Smooth muscle cell of the pulmonary artery (primary cell): ENCODE measurements at places on chromosomes 12 and 14. TPM values are rescaled to one million over a fixed set of nuclear protein-coding genes. Genes with fewer than 3 reads are reported as not detected.

AGAP2 gene
- 0.17 and 0.20 TPM in 2 replicates for total RNA-seq

GNB3 gene
- total RNA-seq, result 2.0 and 3.2 TPM in 2 replicates

B4GALNT3 gene
- total RNA-seq, result 0.13 and 0.36 TPM in 2 replicates

NID2 gene
- total RNA-seq, result 183 and 734 TPM in 2 replicates

MAGOHB gene
- 18.1 and 20.1 TPM in 2 replicates for total RNA-seq

FBXL14 gene
- 13.6 and 21.1 TPM in 2 replicates for total RNA-seq

PTHLH gene
- 1.6 and 6.1 TPM in 2 replicates for total RNA-seq

GRIP1 gene
- total RNA-seq, result 0.26 and 0.33 TPM in 2 replicates

SMOC1 gene
- 0.26 and 12.9 TPM in 2 replicates for total RNA-seq

AQP2 gene
- total RNA-seq, result 0.07 TPM in 1 of 2 replicates, not detected in the other

GNPTAB gene
- total RNA-seq, result 46.3 and 65.9 TPM in 2 replicates

PIWIL1 gene
- not detected in 2 replicates for total RNA-seq

FBXO21 gene
- total RNA-seq, result 114 and 118 TPM in 2 replicates

HOTAIR gene
- not detected in 2 replicates for total RNA-seq

TTC5 gene
- 16.2 and 17.1 TPM in 2 replicates for total RNA-seq

SLC22A17 gene
- total RNA-seq, result 31.1 and 46.3 TPM in 2 replicates

ANO4 gene
- 0.26 and 1.2 TPM in 2 replicates for total RNA-seq

RDH12 gene
- total RNA-seq, result not detected in 2 replicates

PROX2 gene
- total RNA-seq, result not detected in 2 replicates

FAM186B gene
- 0.20 and 0.40 TPM in 2 replicates for total RNA-seq

GALNT6 gene
- total RNA-seq, result 11.6 and 105 TPM in 2 replicates

PSMA3 gene
- total RNA-seq, result 68.9 and 83.9 TPM in 2 replicates

DHH gene
- 0.07 and 0.13 TPM in 2 replicates for total RNA-seq

KCNH3 gene
- total RNA-seq, result 0.26 and 0.33 TPM in 2 replicates

SLCO1A2 gene
- total RNA-seq, result not detected in 2 replicates

PPP1CC gene
- total RNA-seq, result 47.4 and 70.4 TPM in 2 replicates

C12orf76 gene
- 24.8 and 33.5 TPM in 2 replicates for total RNA-seq

PLD4 gene
- 0.07 and 0.13 TPM in 2 replicates for total RNA-seq

TMPRSS12 gene
- total RNA-seq, result not detected in 2 replicates

NOS1 gene
- total RNA-seq, result not detected in 2 replicates

CEBPE gene
- total RNA-seq, result not detected in 2 replicates

GLIPR1L1 gene
- not detected in 2 replicates for total RNA-seq

PPP1R36 gene
- total RNA-seq, result 0.39 and 1.2 TPM in 2 replicates

CABP1 gene
- total RNA-seq, result 1.6 and 21.4 TPM in 2 replicates

RNU4-1 gene
- total RNA-seq, result under 0.01 TPM in 1 of 2 replicates, not detected in the other

HRK gene
- total RNA-seq, result 0.07 and 0.76 TPM in 2 replicates

TM9SF1 gene
- 102 and 113 TPM in 2 replicates for total RNA-seq

SRSF9 gene
- 170 and 195 TPM in 2 replicates for total RNA-seq

TAS2R42 gene
- total RNA-seq, result not detected in 2 replicates

FITM1 gene
- total RNA-seq, result 0.20 TPM in 2 replicates

NKX2-1 gene
- not detected in 2 replicates for total RNA-seq

KLRK1 gene
- not detected in 2 replicates for total RNA-seq

KMT2D gene
- total RNA-seq, result 63.9 and 73.0 TPM in 2 replicates

EMP1 gene
- total RNA-seq, result 65.4 and 65.7 TPM in 2 replicates

CCDC85C gene
- total RNA-seq, result 5.0 and 24.0 TPM in 2 replicates

SPIC gene
- not detected in 2 replicates for total RNA-seq

MIP gene
- 0.13 TPM in 1 of 2 replicates, not detected in the other for total RNA-seq

DEPDC4 gene
- 0.46 and 1.1 TPM in 2 replicates for total RNA-seq

EFS gene
- 4.7 and 15.0 TPM in 2 replicates for total RNA-seq

PRR13 gene
- 24.2 and 30.9 TPM in 2 replicates for total RNA-seq

PRIMA1 gene
- not detected in 2 replicates for total RNA-seq
